ENCODE measurements at places on chromosomes 7 and 10.

DNA sequence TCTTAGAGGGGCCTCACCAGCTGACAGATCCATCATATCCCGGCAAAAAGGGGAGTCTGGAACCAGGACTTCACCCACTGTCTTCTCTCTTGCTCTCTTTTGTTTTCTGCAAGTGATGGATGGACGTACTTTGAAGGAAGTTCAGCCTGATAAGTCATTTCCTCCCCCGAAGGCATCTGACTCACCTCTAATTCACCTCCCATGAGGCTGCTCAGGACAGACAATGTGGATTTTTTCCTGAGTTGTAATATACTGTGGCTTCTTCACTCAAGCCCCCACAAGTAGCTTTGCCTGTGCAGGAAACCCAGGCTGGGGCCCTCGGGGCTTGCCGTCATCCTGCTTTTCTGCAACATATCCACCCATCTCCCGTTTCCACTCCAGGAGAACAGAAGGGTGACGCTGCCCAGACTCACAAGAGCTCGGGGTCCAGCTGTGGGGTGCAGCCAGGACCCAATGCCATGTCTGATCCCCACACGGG, 70.4 kb downstream of the ASB13 start:
- no peak for DNase-seq

DNA sequence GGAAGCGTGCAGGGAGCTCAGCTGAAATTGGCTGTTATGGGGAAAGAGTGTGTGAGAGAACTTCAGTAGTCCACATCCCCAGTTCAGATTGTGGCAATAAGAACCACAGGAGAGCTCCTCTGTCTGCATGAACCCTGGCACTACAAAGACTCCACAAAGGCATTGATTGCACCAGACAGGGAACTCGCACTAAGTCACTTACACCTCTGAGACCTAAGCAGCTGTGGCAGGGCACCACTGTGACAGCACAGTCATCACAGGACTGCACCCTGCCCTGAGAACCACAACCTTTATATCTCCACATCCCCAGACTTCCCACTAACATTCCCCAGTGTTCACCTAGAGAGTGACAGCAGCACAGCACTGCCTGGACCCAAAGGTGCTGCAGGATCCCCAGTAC, 226.8 kb downstream of the XPNPEP1 start:
- DNase-seq = no peak

GRCh38 chr7:80467069-80467468, 44.8 kb downstream of the GNAT3 start:
- DNase-seq = peak; percentile 71

DNA sequence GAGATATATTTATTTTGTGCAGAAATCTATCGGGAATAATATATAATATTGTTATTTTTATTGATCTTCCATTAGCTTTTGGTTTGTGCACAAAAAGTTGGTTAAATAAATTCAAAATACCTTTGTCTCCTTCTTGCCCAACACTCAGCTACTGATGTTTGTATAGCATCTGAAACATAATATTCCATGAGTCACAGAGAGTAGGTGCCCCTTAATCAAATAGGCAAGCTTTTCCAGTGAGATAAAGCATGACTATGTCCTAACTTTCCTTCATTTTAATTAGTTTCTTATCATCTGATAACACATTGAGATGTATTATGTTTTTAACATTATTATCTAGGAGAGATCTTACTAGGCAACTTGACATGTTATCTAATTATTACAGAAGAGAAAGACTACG, 432.2 kb downstream of the KIF20B start:
- DNase-seq = no peak

DNA sequence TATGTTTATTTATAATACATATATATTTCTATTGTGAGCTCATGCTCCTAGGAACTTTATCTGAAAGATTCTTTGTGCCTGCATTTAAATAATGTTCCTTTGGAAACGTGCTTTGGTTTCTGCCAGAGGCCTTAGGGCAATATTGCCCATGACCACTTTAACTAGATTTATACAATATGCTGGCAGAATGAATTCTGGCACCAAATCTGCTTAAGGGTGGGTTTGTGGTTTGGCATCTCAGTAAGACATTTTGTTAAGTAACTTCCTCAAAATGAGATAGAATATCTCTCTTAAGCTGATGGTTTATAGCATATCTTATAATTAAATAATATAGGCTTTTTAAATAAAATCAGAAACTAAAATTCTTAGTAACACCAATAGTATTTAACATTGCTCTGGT, 252.9 kb downstream of the RNLS start:
- no peak for DNase-seq

- DNase-seq = no peak
Observed at GRCh38 chr7:130736298-130736900, 2.4 kb upstream of the KLF14 start.

Data from NCI-H1105 treated with DMSO at 0.1 percent for 48 hours (cell line).